ENCODE measurements at places on chromosomes 5 and 9.

GRCh38 chr9:11269036-11269435, 656.2 kb upstream of the PTPRD start:
- DNase-seq, result no peak

DNA sequence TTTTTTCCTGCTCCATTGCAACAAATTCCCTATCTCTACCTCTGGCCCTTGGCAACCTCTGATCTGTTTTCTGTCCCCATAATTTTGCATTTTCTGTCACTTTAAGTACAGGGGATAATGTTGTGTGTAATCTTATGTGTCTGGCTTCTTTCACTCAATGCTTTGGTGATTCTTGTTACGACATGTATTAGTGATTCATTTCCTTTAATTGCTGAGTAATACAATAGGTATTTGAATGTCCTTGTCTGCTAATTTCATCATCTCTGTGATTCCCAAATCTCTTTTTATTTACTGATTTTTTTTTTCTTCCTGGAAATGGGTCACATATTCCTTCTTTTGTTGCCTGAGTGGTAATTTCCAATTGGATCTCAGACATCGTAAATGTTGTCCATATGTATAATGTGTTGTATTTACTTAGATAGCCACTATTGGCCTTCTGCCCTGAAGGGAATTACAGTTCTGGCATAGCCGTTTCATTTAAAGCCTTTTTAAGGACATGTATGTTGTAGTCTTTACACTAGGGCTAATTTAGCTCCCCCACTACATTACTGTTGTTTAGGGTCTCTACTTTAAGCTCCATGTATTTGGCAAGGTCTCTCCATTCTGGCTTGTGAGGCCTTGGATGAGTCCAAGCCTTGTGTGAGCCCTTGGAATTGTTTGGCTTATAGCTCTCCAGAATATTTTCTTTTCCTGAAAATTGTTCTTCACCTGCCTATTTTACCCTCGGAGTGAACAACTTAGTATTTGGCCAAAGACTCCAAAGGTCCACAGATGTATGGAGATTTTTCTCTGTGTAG, 683.8 kb downstream of the LRRC70 start:
- DNase-seq, result peak; percentile 63

- no peak for DNase-seq
Observed at GRCh38 chr9:38386319-38386895, 6.1 kb upstream of the ALDH1B1 start.

DNA sequence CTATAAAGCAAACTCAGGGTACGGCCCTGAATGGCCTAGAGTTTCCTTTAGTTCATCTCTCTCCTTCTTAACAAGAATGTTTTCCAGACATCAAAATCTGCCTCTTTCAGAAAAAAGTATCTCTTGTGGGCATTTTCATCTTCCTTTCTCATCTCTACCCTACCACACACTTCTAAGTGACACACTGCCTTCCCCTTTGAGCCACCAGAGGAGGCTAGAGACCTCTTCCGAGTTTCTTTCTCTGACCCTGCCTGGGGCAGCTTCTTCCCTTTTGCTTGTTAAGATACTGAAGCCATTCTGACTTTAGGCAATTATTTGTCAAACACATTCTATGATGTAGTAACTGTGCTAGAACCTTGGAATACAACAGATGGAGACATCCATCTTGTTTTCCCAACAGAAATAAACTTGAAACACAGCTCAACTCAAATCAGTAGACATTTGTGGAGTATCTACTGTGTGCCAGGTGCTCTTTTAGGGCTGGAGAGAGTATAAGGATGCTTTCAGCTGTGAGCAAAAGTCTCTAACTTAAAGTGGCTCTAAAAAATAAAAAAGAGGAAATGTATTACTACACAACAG, 8.6 kb upstream of the SV2C start:
- no peak for DNase-seq

DNA sequence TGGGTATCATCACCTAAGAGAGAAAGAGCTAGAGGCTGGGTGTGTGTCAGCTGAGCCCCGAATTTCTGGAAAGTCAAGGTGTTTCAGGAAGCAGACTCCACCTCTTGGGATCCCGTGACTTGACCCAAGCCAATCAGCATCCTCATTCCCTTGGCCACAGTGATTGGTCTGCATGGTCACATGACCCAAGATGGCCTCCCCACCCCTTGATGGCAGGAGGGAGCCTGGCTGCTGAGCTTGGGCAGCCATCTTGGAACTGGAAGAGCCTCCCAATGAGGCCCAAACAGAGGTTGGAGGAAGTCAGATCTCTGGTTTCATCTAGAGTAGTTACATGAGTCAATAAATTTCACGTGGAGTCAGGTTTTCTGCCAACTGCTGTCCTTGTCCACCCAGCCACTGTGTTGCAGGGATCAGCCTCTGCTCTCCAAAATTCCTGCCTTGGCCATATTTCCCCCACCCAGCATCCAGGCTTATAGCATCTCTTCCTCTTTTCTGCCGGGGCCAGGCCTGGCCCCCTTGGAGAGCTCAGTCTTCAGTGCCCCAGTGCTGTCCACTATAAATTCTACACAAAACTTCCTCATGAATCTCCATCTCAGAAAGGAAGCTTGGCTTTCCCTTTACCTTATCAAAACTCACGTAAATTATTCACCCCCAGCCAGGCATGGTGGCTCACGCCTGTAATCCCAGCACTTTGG, 17.2 kb upstream of the SUSD3 start:
- DNase-seq, result no peak

- no peak for DNase-seq
Observed at GRCh38 chr9:69798744-69799143, 21.9 kb upstream of the CFAP95 start.
